Stimulated activated CD4-positive, alpha-beta T cell treated with anti-CD3 and anti-CD28 coated beads, TNF-alpha, amount 100 ng/mL, for 1 hour (primary cell): ENCODE measurements at places on chromosomes 2 and 18.

GRCh38 chr2:155298001-155298400 is 599.5 kb downstream of the KCNJ3 start:
- no peak for DNase-seq

DNA sequence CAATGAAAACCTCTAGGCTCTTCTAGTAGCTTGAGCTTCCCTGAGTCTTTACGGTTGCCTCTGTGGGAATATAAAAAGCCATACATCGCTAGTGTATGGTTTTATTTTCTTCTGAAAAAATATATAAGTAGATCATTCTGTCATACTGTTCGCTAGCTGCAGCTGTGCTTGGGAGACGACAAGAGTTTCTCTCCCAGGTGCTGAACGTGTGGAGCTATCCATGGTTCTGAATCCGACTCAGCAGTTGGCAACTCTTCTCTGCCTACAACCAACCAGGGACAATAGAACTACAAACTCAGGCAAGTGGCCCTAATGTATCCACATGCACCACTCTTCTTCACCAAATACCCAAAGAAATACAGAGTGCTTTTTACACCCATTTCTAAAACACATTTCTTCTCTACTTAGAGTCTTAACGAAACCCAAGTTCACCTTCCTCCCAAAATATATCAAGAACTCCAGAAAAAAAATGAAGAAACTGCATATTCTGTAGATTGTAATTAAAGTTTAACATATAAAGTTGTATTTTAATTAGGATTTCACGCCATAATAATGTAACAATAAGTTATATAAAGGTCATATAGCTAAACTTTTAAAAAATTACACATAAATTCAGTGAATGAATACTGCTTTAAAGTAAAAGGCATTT is 2.2 kb upstream of the KCNH7 start:
- no peak for DNase-seq

- no peak for DNase-seq
Observed at GRCh38 chr18:56741685-56742084, 90.5 kb downstream of the WDR7 start.

DNA sequence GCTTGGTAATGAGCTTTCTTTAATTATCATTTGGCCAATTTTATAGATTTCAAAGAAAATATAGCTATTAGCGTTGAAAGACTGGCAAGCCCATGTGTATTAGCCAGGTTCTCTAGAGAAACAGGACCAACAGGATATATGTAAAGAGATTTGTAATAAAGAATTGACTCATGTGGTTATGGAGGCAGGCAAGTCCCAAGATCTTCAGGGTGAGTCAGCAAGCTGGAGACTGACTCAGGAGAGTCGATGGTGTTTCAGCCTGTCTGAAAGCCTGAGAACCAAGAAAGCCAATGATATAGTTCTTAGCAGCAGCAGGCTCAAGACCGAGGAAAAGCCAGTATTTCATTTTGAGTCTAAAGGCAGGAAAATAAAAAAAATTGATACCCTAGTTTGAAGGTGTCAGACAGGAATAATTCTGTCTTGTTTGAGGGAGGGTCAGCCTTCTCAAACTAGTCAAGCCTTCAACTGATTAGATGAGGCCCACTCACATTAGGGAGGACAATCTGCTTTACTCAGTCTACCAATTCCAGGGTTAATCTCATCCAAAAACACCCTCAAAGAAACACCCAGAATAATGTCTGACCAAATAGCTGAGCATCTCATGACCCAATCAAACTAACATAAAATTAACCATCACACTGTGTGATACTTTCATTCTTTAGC is 78.3 kb upstream of the CRIM1 start:
- DNase-seq: no peak

DNA sequence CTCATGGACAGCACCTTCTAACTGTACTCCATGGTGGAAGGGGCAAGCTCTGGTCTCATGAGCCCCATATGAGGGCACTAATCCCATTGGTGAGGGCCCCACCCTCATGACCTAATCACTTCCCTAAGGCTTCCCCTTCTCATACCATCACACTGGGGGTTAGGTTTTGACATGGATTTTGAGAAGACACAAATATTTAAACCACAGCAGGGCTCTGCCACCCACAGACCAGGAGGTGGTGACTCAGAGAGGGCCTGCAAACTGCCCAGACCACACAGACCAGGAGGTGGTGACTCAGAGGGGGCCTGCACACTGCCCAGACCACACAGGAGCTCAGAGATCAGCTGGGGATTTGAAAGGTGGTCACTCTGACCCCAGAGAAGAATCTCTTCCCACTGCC is 222.0 kb downstream of the KLHL29 start:
- no peak for DNase-seq

DNA sequence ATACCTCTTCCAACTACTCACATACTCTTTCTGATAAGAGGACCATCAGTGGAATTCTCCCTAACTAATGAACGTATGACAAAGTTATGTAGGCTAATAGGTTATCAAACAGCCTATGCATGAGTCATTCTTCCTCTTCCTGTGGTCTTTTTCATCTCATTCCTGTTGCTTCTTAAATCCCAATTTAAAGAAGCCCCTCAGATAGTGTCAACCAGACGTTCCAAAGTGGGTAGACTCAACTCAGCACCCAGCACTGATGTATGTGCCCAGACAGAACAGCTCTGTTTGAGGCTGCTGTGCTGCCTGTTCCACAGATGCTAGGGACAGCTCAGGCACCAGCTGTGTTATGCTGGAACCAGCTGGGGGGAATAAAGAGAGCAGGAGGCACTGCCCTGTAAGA is 52.6 kb downstream of the CXCR4 start:
- DNase-seq: no peak

DNA sequence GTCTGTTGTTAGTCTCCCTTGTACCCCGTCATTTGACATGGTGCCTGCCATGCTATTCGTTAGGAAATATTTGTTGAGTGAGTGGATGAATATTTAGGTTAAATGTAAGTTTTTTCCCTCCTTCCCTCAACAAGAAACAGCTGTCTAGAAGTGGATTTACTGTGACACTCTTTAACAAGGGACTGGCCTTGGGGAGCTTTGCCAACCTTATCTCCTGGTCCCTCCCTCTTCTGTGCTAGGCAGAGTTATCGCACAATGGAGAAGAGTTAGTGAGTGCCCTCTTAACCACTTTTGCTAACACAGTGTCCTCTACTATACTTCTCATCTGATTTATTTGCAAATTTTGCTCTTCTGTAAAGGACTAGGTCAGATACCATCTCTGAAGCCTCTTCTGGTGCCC is 61.2 kb downstream of the DIS3L2 start:
- DNase-seq: no peak

- no peak for DNase-seq
Observed at GRCh38 chr2:43127941-43128558, 98.4 kb downstream of the ZFP36L2 start.

- no peak for DNase-seq
Observed at GRCh38 chr2:239814116-239814860, 210.9 kb downstream of the NDUFA10 start.

DNA sequence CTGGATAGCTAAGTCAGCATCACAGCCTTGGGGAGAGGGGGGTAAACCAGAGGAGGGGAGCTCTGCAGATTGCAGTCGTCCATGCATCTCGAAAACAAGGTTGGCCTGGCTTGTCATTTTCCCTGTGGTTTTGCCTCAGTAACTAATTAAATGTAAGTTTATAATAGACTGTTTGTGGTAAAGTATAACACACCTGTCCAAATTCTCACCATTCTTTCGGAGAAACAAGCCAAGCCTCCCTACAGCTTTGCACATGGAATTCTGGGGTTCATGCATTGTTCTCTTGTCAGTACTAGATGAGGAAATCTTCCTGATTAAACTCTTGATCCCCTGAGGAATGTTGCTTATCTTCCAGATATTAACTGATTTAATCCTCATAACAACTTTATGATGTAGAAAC is 1065.2 kb upstream of the FAM98A start:
- no peak for DNase-seq

GRCh38 chr2:192579965-192580700 is 385.4 kb upstream of the TMEFF2 start:
- DNase-seq: no peak

- no peak for DNase-seq
Observed at GRCh38 chr2:186042207-186043028, 303.8 kb downstream of the FSIP2 start.

DNA sequence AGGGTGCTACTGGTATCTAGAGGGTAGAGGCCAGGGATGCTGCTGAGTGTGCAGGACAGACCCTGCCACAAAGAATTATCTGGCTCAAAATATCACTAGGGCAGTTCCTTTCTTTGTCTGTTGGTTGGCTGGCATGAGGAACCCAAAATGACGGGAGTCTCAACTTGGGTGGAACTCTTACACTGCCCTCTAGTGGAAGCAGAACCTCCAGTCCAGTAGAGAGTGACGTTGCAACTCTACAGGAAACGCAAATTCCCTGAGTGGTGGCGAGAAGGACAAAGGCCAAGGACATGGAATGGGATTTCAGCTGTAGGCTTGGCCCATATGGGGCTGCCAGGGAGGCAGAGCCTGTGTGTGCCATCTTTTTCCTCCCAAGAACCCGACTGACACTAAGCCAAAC is 47.1 kb downstream of the COPS8 start:
- no peak for DNase-seq

GRCh38 chr2:71974846-71975245 is 172.8 kb downstream of the CYP26B1 start:
- DNase-seq: no peak

DNA sequence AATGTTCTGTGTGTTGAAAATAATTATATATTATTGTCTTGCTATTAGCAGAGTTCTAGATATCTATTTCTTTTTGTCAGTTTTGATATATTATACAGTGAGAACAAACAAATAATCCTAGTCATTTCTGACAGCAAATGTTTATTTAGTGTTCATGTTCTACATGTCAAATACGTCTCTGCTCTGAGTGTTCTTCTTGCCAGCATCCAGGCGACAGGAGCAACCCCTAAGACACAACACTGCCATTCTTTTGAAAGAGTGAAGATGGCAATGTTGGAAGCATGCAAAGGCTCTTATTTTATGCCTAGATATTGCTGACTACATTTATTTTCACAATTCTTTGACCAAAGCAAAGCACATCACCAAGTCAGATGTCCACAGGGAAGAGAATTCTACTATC is 1556.6 kb upstream of the TMEFF2 start:
- DNase-seq: no peak
